Stimulated activated CD4-positive, alpha-beta T cell treated with anti-CD3 and anti-CD28 coated beads, Interleukin-1b, Interleukin-23, amount 100 ng/mL, for 48 hours (primary cell): ENCODE measurements at places on chromosomes 6 and 20.

DNA sequence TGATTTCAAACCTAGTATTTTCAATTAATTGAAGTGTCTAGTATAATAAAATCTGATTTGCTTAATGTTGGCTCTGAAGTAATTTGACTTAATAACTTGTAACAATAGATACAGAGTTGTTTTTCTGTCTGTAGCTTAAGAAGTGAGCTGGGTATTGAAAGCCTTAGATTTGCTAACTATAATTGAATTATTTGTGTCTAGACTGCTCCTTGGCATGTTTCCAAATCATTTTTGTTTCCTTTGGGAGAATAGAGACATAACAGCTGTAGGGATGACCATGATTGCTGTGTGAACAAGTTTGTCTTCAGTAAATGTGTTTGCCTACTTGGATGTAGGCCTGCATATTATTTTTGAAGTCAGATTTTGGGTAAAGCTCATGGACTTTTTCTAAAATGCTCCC, 115.4 kb downstream of the SCAF8 start:
- no peak for DNase-seq

DNA sequence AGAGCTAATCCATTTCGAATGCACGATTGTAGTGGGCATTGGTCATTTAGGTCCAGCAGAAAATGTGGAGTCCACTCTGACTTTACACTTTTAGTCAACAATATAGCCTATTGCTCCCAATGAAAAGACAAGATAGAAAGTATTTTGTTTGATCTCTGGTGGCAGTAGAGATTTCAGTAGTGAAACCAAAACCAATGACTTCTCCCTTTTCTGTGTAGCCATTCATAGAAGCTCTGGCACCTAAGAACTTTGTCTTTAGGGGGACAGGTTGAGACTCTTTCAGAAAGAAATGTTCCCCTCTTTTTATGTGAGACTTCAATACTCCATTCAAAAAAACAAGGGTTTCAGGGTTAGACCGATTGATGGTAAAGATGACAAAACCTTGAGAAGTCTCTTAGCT, 510.8 kb upstream of the POU3F2 start:
- DNase-seq = no peak

GRCh38 chr6:136520517-136520916, 29.7 kb downstream of the MAP7 start:
- no peak for DNase-seq

DNA sequence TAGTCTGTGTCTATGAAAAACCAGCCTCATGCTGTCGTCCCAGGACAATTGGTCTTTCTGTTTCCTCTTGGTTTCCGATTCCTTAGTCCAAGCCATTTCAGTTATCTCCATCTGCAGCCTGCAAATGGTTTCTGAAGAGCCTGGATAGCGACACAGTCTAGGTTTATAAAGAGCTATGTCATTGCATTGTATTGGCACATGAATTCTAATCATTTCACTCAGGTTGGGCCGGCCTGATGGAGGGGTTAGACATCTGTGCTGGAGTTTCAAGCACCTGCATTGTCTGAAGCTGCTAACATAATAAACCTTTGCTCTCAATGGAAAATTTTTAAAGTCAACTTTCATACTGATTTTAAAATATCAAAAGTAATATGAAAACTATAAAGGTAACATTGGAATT, 232.6 kb upstream of the MAP3K7 start:
- no peak for DNase-seq

DNA sequence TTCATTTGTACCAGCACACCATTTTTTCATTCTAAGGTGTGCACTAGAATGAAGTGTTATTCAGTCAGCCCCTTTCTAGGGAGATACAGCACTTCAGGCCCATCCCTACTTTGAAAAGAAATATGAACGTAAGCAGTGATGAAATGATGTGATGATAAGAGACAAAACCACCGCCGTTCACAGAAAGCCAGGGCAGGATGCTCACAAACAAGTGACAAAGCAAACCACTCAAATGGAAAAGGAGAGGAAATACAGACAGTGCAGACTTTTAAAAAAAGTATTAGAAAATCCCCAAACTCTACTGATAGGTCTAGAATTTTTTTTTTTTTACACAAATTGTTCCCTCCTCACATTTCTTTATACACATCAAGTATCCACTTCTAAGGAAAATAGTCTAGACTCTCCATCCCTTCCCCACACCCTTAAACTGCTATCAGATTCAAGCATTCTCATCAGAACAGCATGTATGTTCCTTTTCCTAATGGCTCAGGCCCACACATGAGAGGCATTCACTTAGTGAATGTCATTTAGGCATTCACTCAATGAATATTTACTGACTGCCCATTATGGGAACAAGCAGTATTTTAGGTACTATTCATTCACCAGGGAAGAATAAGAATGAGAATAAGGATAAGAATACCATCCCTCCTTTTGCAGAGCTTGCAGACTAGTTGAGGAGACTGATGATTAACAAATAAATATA, 243.5 kb downstream of the GMPR start:
- DNase-seq = peak; percentile 60

DNA sequence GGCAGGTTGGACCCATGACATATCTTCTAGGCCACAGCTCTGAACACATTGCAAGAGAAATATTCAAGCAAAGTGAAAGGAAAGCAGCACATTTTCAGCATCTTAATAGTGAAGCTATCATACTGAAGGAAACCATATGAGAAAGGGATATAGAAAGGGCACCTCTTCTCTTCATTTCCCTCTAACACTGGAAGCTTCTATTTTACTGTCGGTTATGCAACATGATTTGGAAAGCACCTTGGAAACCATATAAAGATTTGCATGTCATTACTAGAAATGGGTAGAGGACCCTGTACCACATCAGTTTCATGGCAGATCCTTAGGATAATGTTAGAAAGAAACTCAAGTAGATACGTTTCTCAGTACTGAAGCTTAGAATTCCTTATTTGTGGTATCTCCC, 70.5 kb upstream of the HMGN3 start:
- DNase-seq = no peak

DNA sequence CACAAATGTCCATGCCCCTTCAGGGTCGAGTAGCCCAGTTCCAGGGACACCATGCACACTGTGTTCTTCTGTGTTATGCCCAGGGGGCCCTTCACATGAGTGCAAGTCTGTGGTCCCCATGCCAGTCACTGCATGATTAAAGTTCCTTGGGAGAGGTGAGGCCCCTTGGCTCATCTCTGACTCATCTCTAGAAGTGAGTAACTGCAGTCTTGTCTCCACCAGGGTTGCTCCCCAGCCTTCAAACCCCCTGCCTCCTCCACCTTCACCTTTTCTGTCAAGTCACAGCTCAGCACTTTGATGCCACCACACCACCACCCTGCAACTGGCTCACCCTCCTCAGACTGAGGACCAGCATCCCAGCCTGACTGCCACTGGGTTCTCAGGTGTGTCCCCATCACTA, 161.7 kb downstream of the UNC5CL start:
- DNase-seq = peak; percentile 72

DNA sequence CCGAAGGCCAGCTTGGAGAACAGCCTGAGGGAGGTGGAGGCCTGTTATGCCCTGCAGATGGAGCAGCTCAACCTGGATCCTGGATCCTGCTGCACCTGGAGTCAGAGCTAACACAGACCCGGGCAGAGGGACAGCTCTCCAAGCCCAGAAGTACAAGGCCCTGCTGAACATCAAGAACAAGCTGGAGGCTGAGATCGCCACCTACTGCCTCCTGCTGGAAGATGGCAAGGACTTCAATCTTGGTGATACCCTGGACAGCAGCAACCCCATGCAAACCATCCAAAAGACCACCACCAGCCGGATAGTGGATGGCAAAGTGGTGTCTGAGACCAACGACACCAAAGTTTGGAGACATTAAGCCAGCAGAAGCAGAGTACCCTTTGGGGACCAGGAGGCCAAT, 223.5 kb upstream of the ID4 start:
- no peak for DNase-seq

- peak; percentile 69 for DNase-seq
These were observed at the start of gene RRAGD for GRCh38 chr6:89412071-89413005. TSS of gene RRAGD (minus strand) at chr6:89412273. CDS start at chr6:89411993, 280 bp downstream.

GRCh38 chr20:59770851-59771250, 162.6 kb downstream of the SYCP2 start:
- no peak for DNase-seq

DNA sequence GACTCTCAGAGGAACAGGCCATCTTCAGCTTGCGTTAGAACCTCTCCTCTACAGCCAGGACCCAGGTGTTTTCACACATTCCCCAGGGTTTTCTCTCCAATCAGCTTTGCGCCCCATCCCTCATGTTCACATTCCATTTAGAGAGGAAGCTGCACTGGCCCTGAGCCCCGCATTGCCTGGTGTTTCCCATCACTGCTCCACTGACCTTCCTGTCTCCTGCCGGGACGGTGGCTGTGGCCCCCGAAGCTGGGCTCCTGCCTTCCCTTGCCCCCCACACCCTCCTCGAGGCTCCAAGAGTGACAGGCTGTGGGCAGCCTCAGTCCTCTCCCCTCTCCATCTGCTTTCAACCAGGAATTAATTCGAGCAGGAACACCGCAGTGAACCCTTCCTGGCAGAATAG, 357.3 kb downstream of the THBS2 start:
- DNase-seq = no peak

- DNase-seq = no peak
These were observed 18.0 kb downstream of the PTGIS start for GRCh38 chr20:49549801-49550551.

- DNase-seq = no peak
These were observed 53.4 kb upstream of the RNF24 start for GRCh38 chr20:4068708-4069107.

- DNase-seq = no peak
These were observed 2.6 kb upstream of the IPCEF1 start for GRCh38 chr6:154359161-154359574.

DNA sequence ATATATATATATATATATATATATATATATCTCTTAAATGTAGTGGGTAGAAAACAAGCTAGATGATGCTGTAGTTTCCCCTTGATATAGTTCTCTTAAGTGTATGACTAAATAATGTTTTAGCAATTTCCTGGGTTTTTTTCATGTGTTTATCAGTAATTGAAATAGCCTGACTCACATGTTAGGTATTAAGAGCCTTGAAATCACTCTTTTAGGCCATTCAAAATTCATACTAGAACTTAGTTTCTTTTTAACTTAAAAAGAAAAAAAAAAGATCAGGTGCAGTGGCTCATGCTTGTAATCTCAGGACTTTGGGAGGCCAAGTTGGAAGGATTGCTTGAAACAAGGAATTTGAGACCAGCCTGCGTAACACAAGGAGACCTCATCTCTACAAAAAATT, 44.1 kb downstream of the NKX2-4 start:
- no peak for DNase-seq

DNA sequence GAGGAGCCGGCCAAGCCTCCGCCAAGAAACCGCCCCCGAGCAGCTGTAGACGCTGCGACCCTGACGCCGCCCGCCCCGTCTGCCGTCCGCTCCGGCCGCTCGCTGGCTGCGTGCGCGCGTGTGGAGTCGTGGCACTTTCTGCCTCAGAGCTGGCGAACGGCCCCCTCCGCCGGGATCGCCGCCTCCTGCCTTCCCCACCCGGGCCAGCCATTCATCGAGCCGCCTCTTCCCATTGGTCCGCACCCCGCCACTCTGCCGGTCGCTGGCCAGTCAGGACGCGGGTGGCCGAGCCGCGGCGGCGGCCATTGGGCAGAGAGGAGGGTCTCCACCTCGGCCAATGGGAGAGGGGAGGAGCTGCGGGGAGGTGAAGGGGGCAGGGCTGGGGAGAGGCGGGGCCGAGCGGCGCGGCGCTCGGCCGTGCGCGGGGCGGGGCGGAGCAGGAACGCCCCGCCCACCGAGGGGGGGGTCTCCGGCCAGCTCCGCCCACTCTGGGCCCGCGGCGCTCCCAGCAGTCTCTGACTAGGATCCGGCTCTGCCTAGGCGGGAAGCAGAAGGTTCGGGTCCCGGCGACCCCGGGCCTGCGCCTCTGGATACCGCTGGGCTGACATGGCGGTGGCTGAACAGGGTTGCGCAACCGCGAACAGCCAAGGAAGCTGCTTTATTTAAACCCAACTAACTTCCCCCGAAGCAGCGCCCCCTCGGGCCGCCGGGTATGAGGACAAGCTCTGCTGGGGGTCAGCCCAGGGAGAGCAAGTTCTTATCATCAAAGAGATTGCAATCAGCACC, at the start of gene RRBP1:
Gene RRBP1 (minus strand): TSS at position 140 of the 786 bp plus-strand sequence. CDS start 21,735 bp downstream, outside the sequence.
- DNase-seq = peak; percentile 97

- DNase-seq = peak; percentile 66
These were observed 18.3 kb downstream of the HIVEP2 start for GRCh38 chr6:142926494-142927270.

GRCh38 chr6:27631609-27631916, 158.7 kb upstream of the ZNF184 start:
- DNase-seq = no peak

GRCh38 chr6:136726837-136727557, 65.3 kb downstream of the MAP3K5 start:
- DNase-seq = no peak

- no peak for DNase-seq
These were observed 102.3 kb upstream of the ZNF217 start for GRCh38 chr20:53695797-53696527.

GRCh38 chr6:147486683-147487082, 21.8 kb upstream of the SAMD5 start:
- no peak for DNase-seq

- DNase-seq = no peak
These were observed 20.7 kb downstream of the DEFB115 start for GRCh38 chr20:31278178-31278577.

DNA sequence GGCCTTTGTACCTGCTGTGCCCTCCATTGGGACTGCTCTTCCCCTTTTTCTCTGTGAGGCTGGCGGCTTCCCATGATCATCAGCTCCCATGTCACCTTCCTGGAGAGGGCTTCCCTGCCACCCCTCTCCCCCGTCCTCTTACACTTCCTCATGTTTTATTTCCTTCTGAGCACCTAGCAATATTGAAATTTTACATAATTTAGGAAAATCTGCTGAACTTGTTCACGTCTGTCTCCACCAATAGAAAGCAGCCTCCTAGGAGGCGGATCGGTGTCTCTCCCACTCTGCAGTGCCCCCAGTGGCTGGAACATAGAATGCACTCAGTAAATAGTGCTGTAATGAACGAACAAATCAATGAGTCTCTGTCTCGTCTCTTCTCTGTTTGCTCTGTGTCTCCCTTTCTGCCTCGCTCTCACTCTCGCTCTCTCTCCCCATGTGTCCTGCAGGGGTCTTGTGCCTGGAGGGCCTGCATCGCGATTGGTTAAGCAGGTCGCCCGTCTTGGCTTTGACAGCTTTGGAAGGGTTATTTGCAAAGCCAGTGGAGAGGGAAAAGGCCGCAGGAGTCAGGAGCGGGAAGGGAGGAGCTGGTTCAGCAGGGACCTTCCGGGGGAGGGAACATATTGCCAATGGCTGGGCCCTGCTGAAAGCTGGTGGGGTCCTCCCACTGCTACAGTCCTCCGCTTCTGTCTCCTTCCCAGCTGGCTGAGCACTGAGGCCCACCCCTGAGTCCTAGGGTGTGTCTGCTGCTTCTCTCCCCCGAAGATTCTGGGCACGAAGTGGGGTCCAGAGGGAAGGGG, 12.1 kb upstream of the OCSTAMP start:
- DNase-seq = peak; percentile 64
